ENCODE measurements at places on chromosomes 4 and X.

- DNase-seq, result no peak
These were observed 180.9 kb upstream of the NUDT10 start for GRCh38 chrX:51151734-51152133.

- DNase-seq, result no peak
These were observed 28.2 kb downstream of the DCAF12L2 start for GRCh38 chrX:126137899-126138298.

DNA sequence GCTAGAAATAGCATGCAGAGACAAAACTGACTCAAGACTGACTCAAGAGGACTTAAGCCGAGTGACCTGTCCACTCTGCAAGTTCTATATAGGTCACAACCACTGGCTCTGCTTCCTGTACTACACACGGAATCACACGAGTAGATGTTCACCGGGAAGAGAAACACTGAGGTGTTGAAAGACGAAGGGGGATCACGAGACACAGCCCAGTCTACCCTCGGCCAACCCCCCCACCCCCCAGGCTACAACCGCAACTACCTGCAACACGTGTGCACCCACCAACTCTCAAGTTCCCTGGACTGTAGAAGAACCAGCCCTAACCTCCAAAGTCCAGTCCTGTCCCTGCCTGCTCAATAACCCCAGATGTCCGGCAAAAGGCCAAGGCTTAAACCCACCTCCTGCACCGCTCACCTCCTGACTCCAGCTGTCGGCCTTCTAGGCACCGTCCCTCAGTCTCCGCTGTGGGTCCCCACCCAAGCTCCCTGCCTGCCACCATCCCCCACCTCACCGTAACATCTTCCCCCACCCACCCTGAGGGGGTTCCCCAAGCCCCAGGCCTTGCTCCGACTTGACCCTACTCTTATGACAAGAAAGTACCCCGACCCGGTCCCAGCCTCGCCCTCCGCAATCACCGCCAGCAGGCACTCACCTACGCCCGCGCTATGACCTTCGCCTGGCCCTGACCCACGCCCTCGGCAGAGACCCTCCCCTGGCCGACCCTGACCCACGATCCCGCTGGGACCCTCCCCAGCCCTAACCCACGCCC lies 739 bp downstream of the GAK start:
- DNase-seq, result peak; percentile 74

DNA sequence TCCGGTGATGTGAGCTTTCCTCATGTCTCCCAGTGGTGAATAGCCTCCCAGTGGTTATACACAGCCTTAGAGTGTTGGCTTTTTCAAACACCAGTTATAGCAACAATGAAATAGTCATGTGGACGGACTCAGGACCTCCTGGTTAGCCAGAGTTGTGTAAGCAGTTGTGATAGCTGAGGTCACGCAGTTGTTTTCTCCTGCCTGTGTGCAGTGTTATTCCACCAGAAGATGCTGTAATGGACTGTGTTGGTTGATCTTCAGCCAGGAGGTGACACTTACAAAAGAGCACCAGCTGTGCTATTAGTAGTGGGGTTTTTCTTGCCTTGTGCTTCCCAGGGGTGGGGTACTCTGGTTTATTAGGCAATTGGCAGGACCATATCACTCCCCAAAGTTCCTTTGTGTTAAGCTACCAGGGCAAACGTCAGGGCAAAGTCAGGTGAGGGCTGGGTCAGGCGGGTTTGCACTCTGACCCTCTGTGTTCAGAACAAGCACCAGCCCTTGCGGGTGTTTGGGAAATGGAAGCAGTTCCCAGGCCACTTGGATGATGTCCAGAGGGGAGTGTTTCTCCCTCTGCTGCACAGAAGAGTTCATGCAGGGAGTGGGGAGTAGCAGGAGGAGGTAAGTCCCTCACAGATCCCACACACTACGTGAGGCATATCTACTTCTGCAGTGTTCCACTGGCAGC lies 252.6 kb downstream of the TMEM47 start:
- DNase-seq, result no peak

DNA sequence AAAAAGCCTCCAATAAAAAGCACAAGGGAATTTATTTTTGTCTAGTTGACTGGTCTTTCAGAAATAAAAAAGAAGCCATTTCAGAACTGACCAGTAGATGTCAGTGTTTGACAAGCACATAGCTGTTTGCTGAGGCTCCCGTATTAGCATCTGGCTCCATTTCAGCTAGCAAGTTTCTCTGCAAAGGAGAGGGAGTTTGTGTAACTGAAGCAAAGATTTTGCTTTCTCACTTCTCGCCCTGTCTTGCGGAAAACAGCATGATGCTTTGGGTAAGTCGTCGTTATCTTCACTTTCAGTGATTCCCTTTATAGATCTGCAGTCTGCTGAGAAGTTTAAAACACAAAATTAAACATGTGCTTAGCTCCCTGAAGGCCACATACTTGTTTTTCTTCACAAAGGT lies 85.5 kb downstream of the CT47B1 start:
- no peak for DNase-seq

GRCh38 chr4:152680988-152681603 lies 1.3 kb upstream of the TMEM154 start:
- no peak for DNase-seq
